Hematopoietic multipotent progenitor cell treated with erythropoietin and hydrocortisone succinate and interleukin-3 and kit ligand, for 15 days (in vitro differentiated cells): ENCODE measurements at places on chromosomes 3 and 15.
A peak's percentile ranks its signal among the peaks of the same experiment; 100 is the strongest.

- DNase-seq, result no peak
Observed at GRCh38 chr3:168442502-168442901, 346.8 kb upstream of the GOLIM4 start.

DNA sequence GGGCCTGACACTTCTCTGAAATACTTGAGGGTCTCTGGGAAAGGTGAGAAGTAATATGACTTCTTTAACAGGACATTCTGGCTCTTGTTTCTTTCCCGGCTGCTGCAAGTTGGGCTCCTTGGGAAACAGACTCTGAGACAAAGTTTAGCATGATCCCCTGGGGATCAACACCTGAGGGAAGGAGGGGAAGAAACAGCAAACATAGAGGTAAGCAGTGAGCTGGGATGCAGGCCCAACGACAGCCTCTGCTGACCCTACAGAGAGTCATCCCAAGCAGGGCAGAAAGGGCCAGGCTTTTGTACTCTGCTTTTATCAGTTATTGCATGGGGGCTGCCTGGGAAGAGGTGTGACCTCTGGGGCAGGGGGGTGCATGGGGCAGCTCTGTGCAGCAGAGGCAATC lies 26.8 kb upstream of the DUT start:
- no peak for DNase-seq

- no peak for DNase-seq
Observed at GRCh38 chr3:153437666-153438065, 275.6 kb downstream of the RAP2B start.

- DNase-seq, result peak; percentile 55
Observed at GRCh38 chr3:75192146-75192616, 471.9 kb upstream of the FRG2C start.

DNA sequence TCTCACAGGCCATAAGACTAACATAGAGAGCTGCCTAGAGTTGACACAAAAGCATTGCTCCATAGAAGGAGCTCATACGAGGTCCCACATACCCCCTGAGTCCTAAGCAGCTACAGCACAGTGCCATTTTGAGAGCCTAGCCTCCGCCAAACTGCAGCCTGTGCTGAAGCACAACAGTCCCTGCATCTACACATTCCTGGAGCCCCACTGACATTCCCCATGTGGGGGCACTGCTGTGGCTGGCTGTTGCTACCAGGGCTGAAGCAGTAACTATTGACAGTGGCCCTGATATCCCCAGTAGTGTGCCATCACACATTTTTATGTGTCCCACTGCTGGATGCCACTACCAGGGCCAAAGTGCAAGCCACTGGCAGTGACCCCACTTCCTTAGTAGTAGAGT lies 80.3 kb downstream of the CERS3 start:
- no peak for DNase-seq

DNA sequence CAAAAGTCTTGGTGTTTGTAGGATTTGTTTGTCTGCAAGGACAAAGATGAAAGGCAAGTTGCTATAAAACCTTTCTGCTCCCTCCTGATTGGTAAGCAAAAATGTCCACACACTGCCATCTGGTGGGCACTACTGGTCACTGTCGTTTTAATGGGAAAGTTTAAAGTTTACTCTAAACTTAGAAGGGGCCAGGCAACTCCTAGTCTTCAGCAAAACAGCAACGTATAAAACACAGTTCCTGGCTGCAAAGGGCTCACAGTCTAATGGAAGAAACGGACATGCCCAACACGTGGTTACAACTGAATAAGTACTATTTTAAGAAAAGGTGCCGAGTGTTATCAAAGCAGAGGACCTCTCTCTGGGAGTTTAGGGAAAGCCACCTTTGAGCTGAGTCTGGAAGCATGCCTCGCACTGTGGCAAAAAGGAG lies 23.7 kb upstream of the TPRG1 start:
- peak; percentile 30 for DNase-seq

- peak; percentile 27 for DNase-seq
Observed at GRCh38 chr15:73265536-73266153, 103.1 kb downstream of the HCN4 start.

GRCh38 chr15:71331173-71331572 lies 215.9 kb downstream of the THSD4 start:
- DNase-seq, result no peak

GRCh38 chr3:58647381-58648141 lies 19.0 kb downstream of the FAM3D start:
- no peak for DNase-seq

- no peak for DNase-seq
Observed at GRCh38 chr15:59229015-59229414, 22.4 kb downstream of the LDHAL6B start.

DNA sequence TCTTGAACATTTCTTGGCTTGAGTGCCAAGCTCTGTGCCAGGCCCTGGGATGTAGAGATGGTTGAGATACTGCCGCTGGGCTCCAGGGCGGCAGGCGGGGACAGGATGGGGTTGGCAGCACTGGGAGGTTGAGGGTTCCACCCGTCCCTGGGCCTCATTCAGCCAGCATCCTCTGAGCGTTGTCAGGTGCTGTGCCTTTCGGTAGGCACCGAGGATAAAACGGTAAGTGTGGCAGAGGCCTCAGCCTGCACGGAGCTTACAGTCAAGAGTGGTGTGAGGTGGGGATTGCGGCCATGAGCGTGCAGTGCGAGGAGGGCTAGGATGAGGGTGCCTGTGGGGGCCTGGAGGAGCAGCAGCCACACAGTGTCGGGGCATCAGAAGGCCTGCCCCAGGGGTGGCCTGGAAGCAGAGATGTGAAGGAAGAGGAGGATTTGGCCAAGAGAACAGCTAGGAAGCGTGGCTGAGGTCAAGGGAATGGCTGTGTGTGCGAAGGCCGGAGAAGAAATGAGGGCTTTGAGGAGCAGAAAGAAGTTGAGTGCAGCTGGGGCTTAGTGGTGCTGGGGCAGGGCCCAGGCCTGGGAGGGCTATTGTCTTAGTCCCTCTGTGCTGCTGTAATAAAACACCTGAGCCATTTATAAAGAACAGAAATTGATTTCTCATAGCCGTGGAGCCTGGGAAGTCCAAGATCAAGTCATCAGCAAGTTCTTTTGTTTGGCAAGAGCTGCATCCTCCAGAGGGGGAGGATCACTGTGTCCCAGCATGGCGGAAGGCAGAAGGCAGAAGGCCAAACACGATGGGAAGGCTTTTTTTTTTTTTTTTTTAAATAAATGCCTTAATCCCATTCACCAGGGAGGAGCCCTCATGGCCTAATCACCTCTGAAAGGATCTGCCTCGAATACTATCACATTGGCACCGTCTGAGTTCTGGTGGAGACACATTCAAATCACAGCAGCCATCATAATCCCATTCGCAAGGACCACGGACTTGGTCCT lies 22.7 kb downstream of the CORO2B start:
- DNase-seq, result peak; percentile 14
